Astrocyte (in vitro differentiated cells and primary cell): ENCODE measurements at places on chromosomes 2 and 18.

GRCh38 chr2:26772064-26773001 is 8.2 kb downstream of the SLC35F6 start:
- H3K36me3 ChIP-seq = peaks cover 11% of the 10 kb centered on the region
- no peaks in the 10 kb centered on the region for H3K27me3 ChIP-seq
- H3K4me3 ChIP-seq = no peak overlapping the region
- no peak overlapping the region for H3K27ac ChIP-seq

GRCh38 chr2:242056026-242056425 is 186.5 kb downstream of the RTP5 start:
- H3K27ac ChIP-seq = no peak overlapping the region
- no peak overlapping the region for H3K4me3 ChIP-seq
- H3K27me3 ChIP-seq = peaks cover 33% of the 10 kb centered on the region
- no peaks in the 10 kb centered on the region for H3K4me1 ChIP-seq
- no peaks in the 10 kb centered on the region for H3K36me3 ChIP-seq

GRCh38 chr2:28310107-28310506 is 82.6 kb upstream of the FOSL2 start:
- no peak overlapping the region for H3K4me3 ChIP-seq
- H3K27ac ChIP-seq = no peak overlapping the region
- no peaks in the 10 kb centered on the region for H3K27me3 ChIP-seq

DNA sequence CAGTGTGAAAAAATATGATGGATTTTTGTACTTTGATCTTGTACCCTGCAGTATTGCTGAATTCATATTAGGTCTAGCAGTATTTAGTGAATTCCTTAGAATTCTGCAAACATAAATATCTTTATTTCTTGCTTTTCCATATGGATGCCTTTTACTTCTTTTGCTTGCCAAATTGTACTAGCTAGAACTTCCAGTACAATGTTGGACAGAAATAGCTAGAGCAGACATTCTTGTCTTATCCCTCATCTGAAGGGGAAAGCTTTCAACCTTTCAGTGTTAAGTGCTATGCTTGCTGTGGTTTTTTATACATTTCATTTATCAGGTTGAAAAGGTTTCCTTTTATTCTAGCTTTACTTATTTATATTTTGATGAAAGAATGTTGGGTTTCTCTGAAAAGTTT is 1321.9 kb upstream of the CHAC2 start:
- H3K27me3 ChIP-seq = no peaks in the 10 kb centered on the region
- H3K36me3 ChIP-seq = no peaks in the 10 kb centered on the region
- no peak overlapping the region for H3K27ac ChIP-seq
- DNase-seq = peak; percentile 39
- no peak overlapping the region for H3K4me3 ChIP-seq

- no peak overlapping the region for H3K4me3 ChIP-seq
- no peaks in the 10 kb centered on the region for H3K36me3 ChIP-seq
- no peaks in the 10 kb centered on the region for H3K4me1 ChIP-seq
These were observed 275.7 kb downstream of the MYCN start for GRCh38 chr2:16215902-16216557.

GRCh38 chr2:32965523-32966171 is 18.9 kb downstream of the LTBP1 start:
- H3K27ac ChIP-seq = no peak overlapping the region
- H3K4me1 ChIP-seq = no peaks in the 10 kb centered on the region
- no peaks in the 10 kb centered on the region for H3K27me3 ChIP-seq

- no peak overlapping the region for H3K4me3 ChIP-seq
- H3K36me3 ChIP-seq = no peaks in the 10 kb centered on the region
- no peak for DNase-seq
These were observed 75.2 kb upstream of the SLC14A2 start for GRCh38 chr18:45540125-45540524.

DNA sequence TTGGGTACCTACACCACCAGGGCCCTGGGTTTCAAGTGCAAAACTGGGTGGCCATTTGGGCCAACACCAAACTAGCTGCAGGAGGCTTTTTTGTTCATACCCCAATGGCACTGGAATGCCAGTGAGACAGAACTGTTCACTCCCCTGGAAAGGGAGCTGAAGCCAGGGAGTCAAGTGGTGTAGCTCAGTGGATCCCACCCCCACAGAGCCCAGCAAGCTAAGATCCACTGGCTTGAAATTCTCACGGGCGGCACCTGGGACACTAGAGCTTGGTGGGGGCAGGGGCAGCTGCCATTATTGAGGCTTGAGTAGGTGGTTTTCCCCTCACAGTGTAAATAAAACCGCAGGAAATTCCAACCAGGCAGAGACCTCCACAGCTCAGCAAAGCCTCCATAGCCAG is 46.0 kb upstream of the FAM110C start:
- no peaks in the 10 kb centered on the region for H3K27me3 ChIP-seq
- H3K36me3 ChIP-seq = no peaks in the 10 kb centered on the region
- no peaks in the 10 kb centered on the region for H3K4me1 ChIP-seq
- no peak overlapping the region for H3K27ac ChIP-seq
- H3K4me3 ChIP-seq = no peak overlapping the region
- no peak for DNase-seq

- H3K27me3 ChIP-seq = no peaks in the 10 kb centered on the region
- no peak for DNase-seq
These were observed 123.7 kb downstream of the COL6A3 start for GRCh38 chr2:237290261-237290660.

DNA sequence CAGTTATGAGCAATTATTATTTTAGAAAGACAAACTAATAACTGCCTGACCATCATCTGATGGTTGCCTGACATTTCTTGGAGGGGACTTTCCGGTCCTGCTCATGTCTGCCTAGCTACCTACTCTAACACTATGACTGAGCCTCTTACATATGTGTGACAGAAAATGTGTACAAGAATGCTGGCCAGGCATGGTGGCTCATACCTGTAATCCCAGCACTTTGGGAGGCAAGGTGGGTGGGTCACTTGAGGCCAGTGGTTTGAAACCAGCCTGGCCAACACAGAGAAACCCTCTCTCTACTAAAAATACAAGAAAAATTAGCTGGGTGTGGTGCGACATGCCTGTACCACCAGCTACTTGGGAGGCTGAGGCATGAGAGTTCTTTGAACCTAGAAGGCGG is 666.3 kb downstream of the KCNJ3 start:
- no peaks in the 10 kb centered on the region for H3K4me1 ChIP-seq
- H3K27ac ChIP-seq = no peak overlapping the region
- DNase-seq = no peak
- no peaks in the 10 kb centered on the region for H3K36me3 ChIP-seq
- no peak overlapping the region for H3K4me3 ChIP-seq

GRCh38 chr2:238438856-238439849 is 12.4 kb downstream of the ASB1 start:
- peaks cover 63% of the 10 kb centered on the region for H3K4me1 ChIP-seq
- H3K27ac ChIP-seq = peak overlapping the region; percentile 100
- DNase-seq = peak; percentile 100
- peak overlapping the region; percentile 31 for H3K4me3 ChIP-seq

DNA sequence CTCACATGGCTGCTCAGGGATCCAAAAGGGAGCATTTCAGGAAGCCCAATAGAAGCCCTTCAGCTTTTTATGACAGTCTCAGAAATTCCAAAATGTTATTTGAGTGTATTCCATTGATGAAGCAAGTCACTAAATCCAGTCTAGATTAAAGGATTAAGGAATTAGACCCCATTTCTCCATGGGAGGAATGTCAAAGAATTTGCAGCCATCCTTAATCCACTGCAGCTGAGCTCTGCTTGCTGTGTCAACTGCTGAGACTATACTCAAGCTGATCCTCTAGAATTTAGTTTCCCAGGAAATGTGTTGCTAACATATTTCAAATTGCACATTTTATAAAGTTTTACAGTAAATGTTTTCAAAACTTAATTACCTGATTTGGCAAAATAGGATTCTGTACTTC is 28.4 kb upstream of the C2orf69 start:
- no peak for DNase-seq
- no peak overlapping the region for H3K4me3 ChIP-seq
- no peaks in the 10 kb centered on the region for H3K4me1 ChIP-seq
- H3K27me3 ChIP-seq = no peaks in the 10 kb centered on the region

DNA sequence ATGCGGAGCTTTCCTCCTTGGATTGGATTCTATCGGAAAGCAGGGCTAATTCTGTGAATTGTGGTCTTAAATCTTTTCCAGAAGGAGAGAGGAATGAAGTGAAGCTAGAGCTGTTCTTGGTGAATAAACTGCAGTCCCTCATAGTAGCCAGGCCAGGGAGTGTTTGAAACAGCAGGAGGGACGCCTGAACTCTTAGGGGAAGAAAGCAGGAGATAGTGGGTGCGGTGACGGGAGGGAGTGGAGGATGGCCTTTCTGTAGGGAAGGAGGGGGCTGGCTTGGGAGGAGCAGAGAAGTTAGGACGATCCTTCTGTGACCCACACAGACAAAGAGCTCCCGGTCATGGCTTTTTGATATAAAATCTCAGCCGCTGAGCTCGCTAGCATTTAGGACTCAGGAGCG is 47.5 kb upstream of the KCNF1 start:
- no peak overlapping the region for H3K4me3 ChIP-seq
- DNase-seq = no peak
- no peak overlapping the region for H3K27ac ChIP-seq

GRCh38 chr2:173750353-173750801 is 214.8 kb downstream of the SP3 start:
- DNase-seq = peak; percentile 24
- H3K27ac ChIP-seq = no peak overlapping the region
- H3K4me3 ChIP-seq = no peak overlapping the region

- no peaks in the 10 kb centered on the region for H3K4me1 ChIP-seq
- no peak for DNase-seq
- no peaks in the 10 kb centered on the region for H3K27me3 ChIP-seq
These were observed 128.9 kb upstream of the RIOK3 start for GRCh38 chr18:23324056-23324811.

DNA sequence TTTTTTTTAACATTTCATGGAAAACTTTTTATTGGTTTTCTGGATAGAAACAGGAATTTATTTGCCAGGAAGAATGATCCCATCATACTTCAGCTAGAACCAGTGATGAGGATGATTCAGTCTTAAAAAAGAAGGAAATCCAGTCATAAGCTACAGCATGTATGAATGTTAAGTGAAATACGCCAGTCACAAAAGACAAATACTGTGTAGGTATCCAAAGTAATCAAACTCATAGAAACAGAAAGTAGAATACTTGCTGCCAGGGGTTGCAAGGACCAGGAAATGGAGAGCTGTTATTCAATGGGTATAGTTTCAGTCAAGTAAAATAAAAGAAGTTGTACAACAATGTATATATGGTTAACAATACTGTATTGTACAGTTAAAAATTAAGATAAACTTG is 21.3 kb downstream of the PSME4 start:
- H3K4me1 ChIP-seq = peaks cover 4% of the 10 kb centered on the region
- H3K27ac ChIP-seq = no peak overlapping the region
- no peaks in the 10 kb centered on the region for H3K27me3 ChIP-seq
- DNase-seq = no peak
- no peak overlapping the region for H3K4me3 ChIP-seq

- H3K27ac ChIP-seq = no peak overlapping the region
- no peak for DNase-seq
- no peaks in the 10 kb centered on the region for H3K36me3 ChIP-seq
- no peaks in the 10 kb centered on the region for H3K27me3 ChIP-seq
These were observed 336.9 kb downstream of the BCL11A start for GRCh38 chr2:60216452-60216995.

- H3K4me3 ChIP-seq = no peak overlapping the region
- H3K4me1 ChIP-seq = peaks cover 16% of the 10 kb centered on the region
- H3K36me3 ChIP-seq = no peaks in the 10 kb centered on the region
- no peaks in the 10 kb centered on the region for H3K27me3 ChIP-seq
- DNase-seq = no peak
- H3K27ac ChIP-seq = no peak overlapping the region
These were observed 64.2 kb downstream of the VRK2 start for GRCh38 chr2:58110765-58111164.

GRCh38 chr2:17830053-17831034 is 14.1 kb downstream of the MSGN1 start:
- H3K4me1 ChIP-seq = no peaks in the 10 kb centered on the region
- H3K4me3 ChIP-seq = no peak overlapping the region
- H3K27me3 ChIP-seq = peaks cover 9% of the 10 kb centered on the region
- no peak overlapping the region for H3K27ac ChIP-seq

GRCh38 chr2:237430861-237431260 is 16.9 kb upstream of the COL6A3 start:
- no peaks in the 10 kb centered on the region for H3K27me3 ChIP-seq
- H3K27ac ChIP-seq = peak overlapping the region; percentile 98
- peaks cover 8% of the 10 kb centered on the region for H3K36me3 ChIP-seq
- H3K4me1 ChIP-seq = peaks cover 43% of the 10 kb centered on the region

GRCh38 chr2:169354244-169354643 is 8.1 kb downstream of the LRP2 start:
- no peaks in the 10 kb centered on the region for H3K4me1 ChIP-seq
- H3K27me3 ChIP-seq = peaks cover 13% of the 10 kb centered on the region
- H3K36me3 ChIP-seq = no peaks in the 10 kb centered on the region

DNA sequence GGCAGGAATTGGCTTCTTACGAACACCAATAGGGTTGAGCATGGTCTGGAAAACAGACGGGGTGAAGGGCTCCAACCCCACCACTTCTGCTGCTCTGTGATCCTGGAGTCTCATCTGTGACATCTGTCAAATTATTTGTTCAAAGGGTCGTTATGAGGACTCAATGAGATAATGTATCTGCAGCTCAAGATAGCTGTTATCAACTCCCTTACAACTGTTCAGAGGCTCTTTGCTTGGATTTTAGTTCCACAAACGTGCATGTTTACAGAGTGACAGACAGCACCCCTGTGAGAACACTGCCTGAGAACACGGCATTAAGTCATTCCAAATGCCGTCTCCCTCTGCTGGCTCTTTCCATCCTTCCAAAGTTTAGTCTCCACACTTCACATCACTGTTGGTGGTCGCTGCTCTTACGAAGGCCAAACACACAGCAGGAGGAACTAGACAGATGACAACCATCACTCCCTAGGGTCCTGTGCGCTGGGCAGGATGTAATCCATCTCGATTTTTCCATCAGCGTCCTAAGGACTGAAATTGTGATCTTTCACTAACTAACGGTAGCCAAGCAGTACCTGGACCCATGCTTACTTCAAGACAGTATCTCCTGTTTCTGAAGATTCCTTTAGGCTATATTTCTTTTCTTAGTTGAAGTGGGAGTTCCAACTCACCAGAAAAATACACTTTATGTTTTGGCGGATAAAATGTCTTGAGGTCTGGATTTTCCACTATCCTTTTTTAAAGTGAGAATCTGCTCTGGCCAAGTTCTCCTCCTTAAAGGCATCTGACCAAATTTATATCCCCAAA is 220.3 kb downstream of the ANAPC1 start:
- H3K36me3 ChIP-seq = no peaks in the 10 kb centered on the region
- no peaks in the 10 kb centered on the region for H3K27me3 ChIP-seq
- DNase-seq = no peak
- H3K27ac ChIP-seq = no peak overlapping the region
- no peak overlapping the region for H3K4me3 ChIP-seq

GRCh38 chr2:235116885-235117492 is 165.2 kb downstream of the SH3BP4 start:
- no peaks in the 10 kb centered on the region for H3K27me3 ChIP-seq
- H3K4me1 ChIP-seq = no peaks in the 10 kb centered on the region
- peak; percentile 29 for DNase-seq
- H3K27ac ChIP-seq = no peak overlapping the region
- no peak overlapping the region for H3K4me3 ChIP-seq
- no peaks in the 10 kb centered on the region for H3K36me3 ChIP-seq
